ENCODE measurements at places on chromosomes 5 and 9.

- peak; percentile 90 for DNase-seq
Measured at GRCh38 chr9:77514886-77515711, 133.0 kb downstream of the GNA14 start.

DNA sequence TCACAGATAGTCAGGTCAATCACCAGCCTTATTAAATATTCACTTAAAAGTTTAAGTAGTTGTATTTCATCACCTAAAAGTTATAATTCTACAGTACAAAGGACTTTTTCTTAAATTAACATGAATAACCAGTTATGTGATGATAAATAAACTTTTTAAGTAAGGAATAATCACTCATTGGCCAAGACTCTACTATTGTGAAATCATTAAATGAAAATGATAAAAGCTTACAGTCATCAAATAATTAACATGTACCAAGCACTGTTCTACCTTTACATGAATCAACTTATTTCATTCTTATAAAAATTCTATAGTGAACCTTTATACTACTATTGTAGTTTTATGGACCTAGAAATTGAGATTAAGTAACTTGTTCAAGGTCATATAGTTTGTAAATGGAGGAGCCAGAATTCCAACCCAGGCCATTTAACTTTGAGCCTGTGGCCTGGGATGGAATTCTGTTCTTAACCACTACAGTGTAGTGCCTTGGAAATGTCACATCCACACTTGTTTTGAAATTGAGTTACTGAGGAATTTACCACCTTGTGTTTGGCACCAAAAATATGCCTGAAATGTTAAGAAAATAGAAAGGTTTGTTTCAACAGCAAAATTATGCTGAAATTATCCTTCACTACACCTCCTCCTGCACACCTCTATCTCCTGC lies 32.8 kb upstream of the MSANTD3 start:
- DNase-seq, result peak; percentile 23

DNA sequence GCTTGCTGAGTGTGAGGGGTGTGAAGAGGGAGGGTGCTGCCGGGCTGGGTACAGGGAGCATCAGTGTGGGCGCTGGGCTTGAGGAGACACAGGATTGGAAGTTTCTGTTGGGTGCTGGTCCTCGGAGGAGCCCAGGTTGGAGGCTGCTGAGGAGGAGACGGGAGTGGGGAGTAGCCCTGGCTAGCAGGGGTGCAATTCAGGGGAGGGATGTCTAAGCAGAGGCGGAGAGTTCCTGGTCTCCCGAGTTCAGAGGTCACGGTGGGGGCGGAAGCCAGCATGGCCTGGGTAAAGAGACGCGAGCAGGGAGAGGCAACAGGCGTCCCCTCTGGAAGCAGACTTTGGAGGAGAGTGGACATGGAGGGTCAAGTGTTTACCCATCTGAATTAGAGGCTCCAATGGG lies 62.7 kb upstream of the CACNA1B start:
- no peak for DNase-seq

- DNase-seq, result no peak
Measured at GRCh38 chr9:123266655-123267399, 1.6 kb downstream of the STRBP start.

DNA sequence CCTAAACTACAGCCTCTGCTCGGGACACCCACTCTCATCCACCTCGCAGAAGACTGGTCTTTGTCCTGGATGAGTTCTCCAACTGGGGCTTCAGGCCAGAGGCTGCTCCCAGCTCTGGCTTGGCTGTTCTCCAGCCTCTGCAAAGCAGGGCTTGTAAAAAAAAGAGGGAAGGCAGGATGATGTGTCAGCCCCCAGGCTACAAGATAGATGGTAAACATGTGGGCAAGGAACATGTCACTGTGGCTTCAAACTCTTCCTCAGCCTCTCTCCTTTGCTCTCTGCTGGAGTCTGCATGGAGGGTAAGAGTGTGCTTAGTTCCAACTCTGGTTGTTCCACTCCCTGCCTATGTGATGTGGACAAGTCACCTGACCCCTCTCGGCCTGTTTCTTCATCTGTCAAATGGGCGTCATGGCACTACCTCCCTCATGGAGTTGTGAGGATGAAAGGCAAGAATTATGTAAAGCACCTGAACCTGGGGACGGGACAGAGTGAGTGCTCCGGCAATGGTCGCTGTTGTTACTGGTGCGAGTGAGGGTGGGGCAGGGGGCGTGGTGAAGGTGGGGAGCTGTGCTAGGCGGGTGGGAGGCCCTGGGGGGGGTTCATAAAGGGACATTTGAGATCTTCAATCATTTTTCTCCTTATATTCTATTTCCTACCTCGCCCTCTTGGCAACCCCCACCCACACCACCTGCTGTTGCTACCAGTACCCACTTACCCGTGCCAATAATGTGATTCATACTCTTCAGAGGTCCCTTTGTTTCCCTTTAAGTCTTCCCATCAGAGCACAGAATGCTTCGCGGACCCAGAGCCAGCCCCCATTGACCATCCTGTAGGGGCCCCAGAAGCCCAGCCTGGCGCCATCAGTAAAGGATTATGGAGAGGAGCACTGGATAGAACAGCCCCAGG lies 6.8 kb upstream of the ZNF79 start:
- no peak for DNase-seq

GRCh38 chr5:142314606-142315005 lies 10.2 kb downstream of the SPRY4 start:
- no peak for DNase-seq

GRCh38 chr5:36607838-36608783 lies 1.7 kb downstream of the SLC1A3 start:
- peak; percentile 93 for DNase-seq

- DNase-seq, result peak; percentile 51
Measured at GRCh38 chr5:110027527-110028322, 338.0 kb downstream of the MAN2A1 start.

DNA sequence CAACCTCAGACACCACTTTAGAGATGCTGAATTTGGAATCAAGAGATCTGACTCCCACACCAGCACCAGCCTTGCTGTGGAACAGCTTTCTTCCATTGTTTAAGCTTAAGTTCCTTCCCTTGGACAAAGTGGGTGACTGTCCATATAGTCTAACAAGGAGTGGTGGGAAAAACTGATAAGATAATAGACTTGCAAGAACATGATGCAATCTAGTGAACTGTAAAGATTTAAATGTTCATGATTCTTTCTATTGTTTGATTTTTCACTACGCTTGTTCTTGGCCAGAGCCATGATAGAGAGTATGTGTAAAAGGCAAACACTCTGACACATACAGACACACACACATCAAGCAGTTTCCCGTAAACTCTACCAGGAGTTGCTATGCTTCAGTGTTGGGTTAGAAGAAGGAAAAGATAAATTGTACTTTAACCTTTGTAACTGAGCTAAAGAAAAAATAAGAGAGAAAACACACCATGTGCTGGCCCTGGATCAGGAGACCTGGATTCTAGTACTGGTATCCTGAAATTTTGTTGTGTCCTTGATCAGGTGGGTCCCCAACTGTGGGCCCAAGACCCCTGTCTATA lies 94.3 kb downstream of the PAPPA start:
- no peak for DNase-seq

DNA sequence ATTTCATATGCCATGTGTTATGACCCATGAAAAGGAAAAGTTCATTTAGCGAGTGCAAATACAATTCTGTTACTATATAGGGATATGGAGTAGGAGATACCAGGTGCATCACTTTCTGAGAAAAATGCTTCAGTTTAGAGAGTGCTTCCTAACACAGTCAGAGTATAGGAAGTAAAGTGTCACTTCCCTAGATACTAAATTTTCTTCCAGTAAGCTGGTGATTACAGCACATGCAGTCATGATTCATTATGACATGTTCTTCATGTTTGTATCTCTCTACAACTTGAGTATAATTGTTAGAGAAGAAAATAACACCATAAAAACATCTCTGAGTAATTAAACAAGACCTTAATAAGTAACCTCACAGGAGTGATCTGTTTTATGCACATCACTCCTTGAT lies 837.0 kb downstream of the DNAH5 start:
- DNase-seq, result no peak

GRCh38 chr5:179371121-179371510 lies 25.9 kb upstream of the ADAMTS2 start:
- DNase-seq, result no peak

GRCh38 chr9:88339317-88339716 lies 48.9 kb upstream of the SPIN1 start:
- DNase-seq, result no peak

- DNase-seq, result peak; percentile 12
Measured at GRCh38 chr5:56725711-56726411, 89.5 kb upstream of the MAP3K1 start.

DNA sequence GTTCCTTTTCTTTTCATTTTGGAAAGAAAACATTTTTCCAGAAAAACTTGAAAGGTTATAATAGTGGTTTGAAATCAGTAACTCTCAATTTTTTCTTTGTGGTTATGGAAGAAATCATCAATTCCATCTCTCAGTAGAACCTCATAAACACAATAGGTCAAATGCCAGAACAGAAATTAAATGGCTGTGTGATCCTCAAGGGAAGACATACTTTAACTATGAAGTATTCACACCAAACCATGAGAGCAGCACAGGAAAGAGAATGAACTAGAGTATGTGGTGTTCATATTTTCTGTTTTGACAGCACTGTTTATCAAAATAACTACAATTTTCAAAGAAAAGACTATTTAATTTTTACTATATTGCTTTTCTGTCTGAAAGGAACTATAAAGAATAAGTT lies 29.7 kb upstream of the EFNA5 start:
- DNase-seq, result peak; percentile 52

- peak; percentile 91 for DNase-seq
Measured at GRCh38 chr9:81671880-81672280, 17.5 kb downstream of the TLE1 start.

- no peak for DNase-seq
Measured at GRCh38 chr9:132864277-132864676, 13.8 kb downstream of the AK8 start.

- DNase-seq, result no peak
Measured at GRCh38 chr9:125707472-125707804, 430 bp upstream of the MAPKAP1 start.

- no peak for DNase-seq
Measured at GRCh38 chr5:160665460-160665859, 186.6 kb downstream of the ATP10B start.

GRCh38 chr9:117763314-117763713 lies 59.1 kb downstream of the TLR4 start:
- DNase-seq, result peak; percentile 54

- DNase-seq, result no peak
Measured at GRCh38 chr5:81631124-81631523, 119.8 kb downstream of the SSBP2 start.

- no peak for DNase-seq
Measured at GRCh38 chr9:95516221-95516733, 494 bp downstream of the PTCH1 start.

GRCh38 chr5:88536146-88536545 lies 267.5 kb upstream of the TMEM161B start:
- no peak for DNase-seq

DNA sequence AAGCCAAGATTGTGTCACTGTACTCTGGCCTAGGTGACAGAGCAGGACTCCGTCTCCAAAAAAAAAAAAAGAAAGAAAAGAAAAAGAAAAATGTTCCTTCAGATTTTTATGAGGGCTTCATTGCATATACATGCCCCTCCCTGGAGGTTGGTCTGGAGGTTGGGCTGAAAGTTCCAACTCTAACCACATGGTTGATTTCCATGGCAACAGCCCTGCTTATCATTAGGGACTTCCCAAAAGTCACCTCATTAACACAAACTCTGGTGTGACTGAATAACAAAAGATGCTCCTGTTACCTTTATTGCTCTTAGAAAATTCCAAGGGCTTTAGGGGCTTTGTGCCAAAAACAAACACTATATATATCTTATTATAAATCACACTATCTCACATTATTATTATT lies 113.8 kb downstream of the TMC1 start:
- no peak for DNase-seq

DNA sequence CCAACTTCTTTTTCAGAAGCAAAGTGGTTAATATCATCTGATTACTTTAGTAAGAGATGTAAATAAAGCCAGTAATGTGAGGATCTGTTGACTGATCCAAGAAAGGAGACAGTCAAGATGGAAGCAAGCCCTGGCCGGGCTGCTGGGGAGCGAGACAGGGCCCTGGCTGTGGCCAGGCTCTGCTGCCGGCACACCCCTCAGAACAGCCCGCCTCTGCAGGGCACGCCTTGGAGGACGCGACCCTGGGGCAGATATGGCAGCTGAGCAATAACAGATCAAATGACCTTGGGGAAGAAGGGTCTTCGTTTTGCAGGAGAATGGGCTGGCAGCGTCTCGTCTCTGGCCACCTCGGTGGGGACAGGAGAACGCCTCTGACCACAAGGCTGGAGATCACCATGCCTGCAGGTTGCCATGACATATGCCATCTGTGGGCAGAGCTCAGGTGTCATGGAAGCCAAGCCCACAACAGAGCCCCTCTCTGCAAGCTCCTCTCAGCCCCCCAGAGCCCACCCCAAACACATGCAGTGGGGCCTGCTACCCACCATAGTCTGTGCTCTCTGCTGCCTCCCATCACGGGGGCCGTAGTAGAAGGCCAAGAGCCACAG lies 206.5 kb downstream of the FANCC start:
- no peak for DNase-seq

GRCh38 chr5:91283326-91283725 lies 99.8 kb downstream of the ARRDC3 start:
- DNase-seq, result no peak

DNA sequence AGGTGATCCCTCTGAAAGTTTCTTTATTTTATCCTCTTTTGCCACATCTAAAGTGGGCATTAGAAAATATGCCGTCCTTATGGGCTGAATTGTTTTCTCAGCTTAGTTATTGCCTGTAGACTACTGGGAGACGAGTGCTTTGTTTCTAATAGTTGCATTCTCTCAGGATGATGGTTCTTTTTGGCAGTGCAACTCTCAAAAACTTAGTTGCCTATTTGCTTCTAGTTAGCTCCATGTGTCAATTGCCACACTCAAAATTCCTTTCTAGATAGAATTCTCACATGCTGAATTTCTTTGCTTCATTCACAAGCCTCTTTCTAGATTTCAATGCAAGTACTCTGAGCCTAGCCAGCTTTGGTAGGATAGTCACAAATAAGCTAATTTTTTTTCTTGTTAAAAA lies 155.5 kb downstream of the FGF10 start:
- no peak for DNase-seq

GRCh38 chr5:130077007-130077406 lies 172.7 kb downstream of the CHSY3 start:
- peak; percentile 30 for DNase-seq

GRCh38 chr5:399296-400281 lies 43.4 kb upstream of the EXOC3 start:
- peak; percentile 82 for DNase-seq

- no peak for DNase-seq
Measured at GRCh38 chr5:120101771-120102170, 362.3 kb upstream of the PRR16 start.

GRCh38 chr5:72013766-72014624 lies 93.3 kb upstream of the MAP1B start:
- DNase-seq, result peak; percentile 71

GRCh38 chr9:95570150-95570549 lies 53.4 kb upstream of the PTCH1 start:
- peak; percentile 43 for DNase-seq
